ENCODE measurements at places on chromosomes 12 and 14. TPM values are rescaled to one million over a fixed set of nuclear protein-coding genes. Genes with fewer than 3 reads are reported as not detected.

- no peak for DNase-seq
Observed at GRCh38 chr14:104104076-104104901, 18.8 kb downstream of the ASPG start.

Gene CLEC9A
- total RNA-seq = not detected

- DNase-seq = no peak
Observed at GRCh38 chr12:12999271-12999958, 650 bp downstream of the HEBP1 start.

GRCh38 chr14:68468437-68469207 lies 324.2 kb downstream of the ZFP36L1 start:
- DNase-seq = no peak

- peak; percentile 44 for DNase-seq
Observed at GRCh38 chr14:103524002-103524935, 1.6 kb upstream of the CKB start.

DNA sequence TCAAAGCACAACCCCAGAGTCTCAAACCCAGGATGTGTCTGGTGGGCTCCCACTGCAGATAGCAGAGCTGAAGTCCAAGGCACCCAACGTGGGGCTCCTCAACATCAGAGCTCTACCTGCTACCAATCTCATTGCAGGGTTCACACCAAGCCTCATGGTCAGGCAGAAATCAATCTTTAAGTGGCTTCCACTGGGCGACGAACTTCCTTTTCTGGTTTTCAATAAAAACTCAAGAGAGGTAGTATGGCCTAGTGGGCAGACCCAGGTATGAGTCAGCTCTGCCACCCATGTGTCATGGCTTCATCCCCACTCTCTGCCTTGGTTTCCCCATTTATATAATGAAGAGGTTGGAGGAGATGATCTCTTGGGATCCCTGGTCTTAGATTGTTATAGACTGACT lies 47.0 kb downstream of the BCL11B start:
- no peak for DNase-seq

GRCh38 chr12:99392091-99392850 lies 255.3 kb upstream of the GARIN6 start:
- no peak for DNase-seq

DNA sequence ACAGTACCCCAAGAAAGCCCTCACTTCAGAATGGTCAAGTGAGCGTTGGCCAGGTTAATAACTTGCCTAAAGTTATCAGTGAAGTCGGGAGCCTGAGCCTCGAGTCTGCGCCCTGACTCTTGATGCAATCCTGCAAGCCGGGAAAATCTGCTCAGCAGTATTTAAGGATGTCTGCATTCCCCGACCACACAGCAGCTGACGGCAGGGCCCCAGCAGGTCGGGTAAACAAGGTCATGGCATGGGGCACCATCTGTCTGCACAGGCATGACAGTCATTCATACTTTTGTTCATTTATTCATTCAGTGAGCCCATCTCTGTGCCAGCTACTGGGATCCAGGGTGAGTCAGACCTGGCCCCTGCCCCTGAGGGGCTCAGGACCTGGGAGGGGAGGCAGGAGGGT lies 11.1 kb downstream of the ABCB9 start:
- DNase-seq = no peak

Gene GPR68
- total RNA-seq = not detected

Gene AGAP2
- total RNA-seq = 1.0 TPM

Gene SLCO1B1
- total RNA-seq = not detected

DNA sequence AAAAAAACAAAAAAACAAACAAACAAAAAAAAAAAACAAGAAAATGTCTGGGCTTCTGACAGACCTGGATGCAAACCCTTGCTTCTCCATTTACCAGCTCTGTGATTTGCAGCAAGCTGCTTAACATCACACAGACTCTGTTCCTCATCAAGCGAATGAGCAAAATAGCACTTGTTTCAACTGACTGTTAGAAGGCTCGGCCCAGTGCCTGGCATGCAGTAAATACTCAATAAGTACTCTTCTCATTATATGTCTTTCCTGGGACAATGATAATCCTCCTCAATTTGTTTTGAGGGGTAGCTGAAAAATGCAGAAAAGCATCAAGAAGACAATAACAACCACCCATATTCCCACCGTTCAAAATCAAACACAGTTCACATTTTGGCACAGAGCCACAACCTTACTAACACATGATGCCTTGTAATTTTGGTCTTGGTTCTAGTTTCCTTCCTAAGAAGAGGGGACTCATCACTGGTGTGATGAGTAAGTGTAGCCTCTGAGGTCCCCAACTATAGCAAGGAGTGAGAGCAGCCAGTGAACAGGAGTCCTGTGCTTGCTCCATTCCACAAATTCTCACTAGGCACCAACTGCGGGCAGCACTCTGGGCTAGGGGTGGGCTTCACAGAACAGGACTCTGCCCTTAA lies 60.4 kb downstream of the TTC7B start:
- no peak for DNase-seq

DNA sequence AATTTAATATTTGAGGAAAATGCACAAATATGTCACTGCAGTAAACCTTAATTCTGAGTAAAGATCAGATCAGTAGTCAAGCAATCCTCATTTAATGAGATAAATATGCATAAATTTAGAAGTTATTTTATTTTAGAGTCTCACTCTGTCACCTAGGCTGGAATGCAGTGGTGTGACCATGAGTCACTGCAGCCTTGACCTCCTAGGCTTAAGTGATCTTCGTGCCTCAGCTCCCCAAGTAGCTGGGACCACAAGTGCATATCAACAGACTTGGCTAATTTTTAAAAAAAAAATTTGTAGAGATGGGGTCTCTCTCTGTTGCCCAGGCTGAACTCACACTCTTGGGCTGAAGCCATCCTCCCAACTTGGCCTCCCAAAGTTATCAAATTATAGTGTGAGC lies 41.3 kb downstream of the LMO3 start:
- no peak for DNase-seq

- DNase-seq = no peak
Observed at GRCh38 chr14:102723650-102724049, 53.6 kb upstream of the TRAF3 start.

DNA sequence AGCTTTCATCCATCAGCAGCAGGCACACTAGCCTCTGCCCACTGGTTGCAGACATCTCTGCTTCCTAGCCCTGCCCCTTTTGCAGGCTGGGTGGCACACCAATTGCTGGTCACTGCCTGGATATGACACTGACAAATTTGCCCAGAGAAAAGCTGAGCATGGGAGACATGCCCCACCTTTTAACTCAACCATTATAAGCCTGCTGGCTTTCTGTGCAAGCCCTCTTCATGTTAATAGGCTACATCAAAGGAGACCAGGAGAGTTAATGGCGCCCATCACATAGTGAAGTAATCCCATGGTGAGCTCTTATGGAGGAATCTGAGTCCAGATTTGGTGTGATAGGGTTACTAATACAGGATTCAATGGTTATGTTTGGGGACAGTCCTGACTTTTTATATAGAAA lies 139.2 kb downstream of the KICS2 start:
- DNase-seq = no peak

DNA sequence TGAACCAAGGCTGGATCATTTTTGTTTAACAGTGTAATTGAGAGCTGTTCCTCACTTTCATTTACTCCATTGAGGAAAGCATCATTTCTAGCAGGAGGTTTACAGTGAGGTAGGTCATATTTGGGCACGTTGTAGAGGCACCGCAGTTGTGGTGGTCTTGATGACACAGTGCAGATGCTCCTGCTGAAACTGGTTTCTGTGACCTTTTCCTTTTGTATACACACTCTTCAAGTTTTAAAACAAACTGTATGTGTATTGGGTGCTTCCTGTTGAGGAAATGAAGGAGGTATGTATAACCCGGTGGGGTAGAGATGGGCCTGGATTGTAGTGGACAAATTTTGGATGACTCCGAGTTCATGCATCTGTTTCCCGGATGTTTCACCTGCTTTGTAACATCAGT lies 456.3 kb upstream of the RGS6 start:
- DNase-seq = no peak

DNA sequence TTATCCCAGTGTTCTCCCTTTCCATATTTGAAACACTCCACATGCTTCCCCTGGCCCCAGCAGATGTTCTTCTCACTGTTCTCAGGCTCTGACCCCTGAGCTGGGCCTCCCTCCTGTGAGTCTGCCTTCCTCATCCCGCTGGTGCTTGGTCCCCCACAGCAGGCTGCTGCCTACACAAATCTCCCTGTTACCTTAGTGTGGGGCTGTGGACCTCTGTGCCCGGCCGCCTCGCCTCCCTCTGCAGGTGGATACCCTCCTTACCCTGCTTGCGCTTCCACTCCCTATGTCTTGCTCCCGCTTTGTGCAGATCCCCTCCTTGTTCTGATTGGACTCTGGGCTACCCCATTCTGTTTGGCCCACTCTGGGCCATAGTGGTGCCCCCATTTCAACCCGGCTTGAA lies 6.9 kb downstream of the DERA start:
- no peak for DNase-seq

DNA sequence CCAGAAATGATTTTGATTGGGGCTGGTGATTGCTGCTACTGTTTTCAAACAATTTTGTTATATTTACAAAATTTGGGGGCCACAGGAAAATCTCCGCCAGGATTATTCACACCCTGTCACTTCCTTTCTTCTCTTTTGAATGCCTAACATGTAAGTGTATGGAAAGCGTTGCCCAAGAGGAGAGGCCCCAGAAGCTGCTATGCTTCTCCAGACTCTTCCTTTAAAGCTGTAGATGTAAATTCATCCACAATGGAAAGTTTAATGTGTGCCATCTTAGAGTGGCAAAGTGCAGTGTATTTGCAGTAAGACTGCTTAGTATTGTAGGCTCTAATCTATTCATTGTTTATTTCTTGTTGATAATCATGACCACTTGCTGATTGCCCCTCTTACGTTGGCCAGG lies 136.7 kb upstream of the LRIG3 start:
- DNase-seq = no peak

Gene CAPS2
- 3.6 TPM for total RNA-seq

Gene SERPINA1
- total RNA-seq = 77.8 TPM

DNA sequence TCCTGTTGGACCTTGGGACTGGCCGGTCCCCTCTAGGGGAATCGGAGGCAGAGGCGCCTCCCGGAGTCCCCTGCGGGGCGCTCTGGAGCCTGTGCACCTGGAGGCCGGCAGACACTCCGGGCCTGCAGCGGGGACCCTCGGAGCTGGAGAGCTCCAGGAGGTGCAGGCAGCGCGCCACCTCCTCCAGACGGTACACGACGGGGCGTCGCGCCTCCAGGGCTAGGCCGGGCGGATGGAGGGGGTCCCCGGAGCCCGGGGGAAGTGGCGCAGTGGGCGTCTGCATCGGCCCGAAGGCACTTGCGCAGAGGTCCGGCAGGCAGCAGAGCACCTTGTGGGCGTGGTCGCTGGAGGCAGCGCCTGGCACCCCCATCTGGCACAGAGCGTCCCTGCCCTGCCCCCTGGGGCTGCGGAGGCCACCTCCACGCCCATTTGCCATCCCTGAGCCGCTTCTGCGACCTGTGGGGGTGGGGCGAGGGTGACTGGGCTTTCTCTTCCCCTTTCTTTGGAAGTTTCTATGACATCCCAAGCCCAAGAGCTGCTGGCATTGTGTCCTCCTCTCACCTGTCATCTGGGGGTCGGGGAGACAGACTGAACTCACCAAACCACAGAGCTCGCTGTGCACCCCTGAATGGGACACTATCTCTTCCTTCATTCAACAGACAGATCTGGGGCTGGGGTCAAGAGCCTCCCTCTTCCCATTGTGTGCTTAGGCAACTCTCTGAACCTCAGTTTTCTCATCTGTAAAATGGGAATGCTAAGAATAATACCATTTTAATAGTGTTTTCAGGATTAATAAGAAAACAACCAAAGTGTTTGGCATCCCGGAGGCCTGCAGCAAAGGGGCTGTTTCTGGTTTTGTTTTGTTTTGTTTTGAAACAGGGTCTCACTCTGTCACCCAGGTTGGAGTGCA lies 37.5 kb upstream of the CORO1C start:
- peak; percentile 71 for DNase-seq

GRCh38 chr12:108702595-108703320 lies 28.6 kb downstream of the CORO1C start:
- no peak for DNase-seq

Gene RFX4
- total RNA-seq = not detected

- no peak for DNase-seq
Observed at GRCh38 chr12:71266606-71267005, 108.8 kb upstream of the TSPAN8 start.

DNA sequence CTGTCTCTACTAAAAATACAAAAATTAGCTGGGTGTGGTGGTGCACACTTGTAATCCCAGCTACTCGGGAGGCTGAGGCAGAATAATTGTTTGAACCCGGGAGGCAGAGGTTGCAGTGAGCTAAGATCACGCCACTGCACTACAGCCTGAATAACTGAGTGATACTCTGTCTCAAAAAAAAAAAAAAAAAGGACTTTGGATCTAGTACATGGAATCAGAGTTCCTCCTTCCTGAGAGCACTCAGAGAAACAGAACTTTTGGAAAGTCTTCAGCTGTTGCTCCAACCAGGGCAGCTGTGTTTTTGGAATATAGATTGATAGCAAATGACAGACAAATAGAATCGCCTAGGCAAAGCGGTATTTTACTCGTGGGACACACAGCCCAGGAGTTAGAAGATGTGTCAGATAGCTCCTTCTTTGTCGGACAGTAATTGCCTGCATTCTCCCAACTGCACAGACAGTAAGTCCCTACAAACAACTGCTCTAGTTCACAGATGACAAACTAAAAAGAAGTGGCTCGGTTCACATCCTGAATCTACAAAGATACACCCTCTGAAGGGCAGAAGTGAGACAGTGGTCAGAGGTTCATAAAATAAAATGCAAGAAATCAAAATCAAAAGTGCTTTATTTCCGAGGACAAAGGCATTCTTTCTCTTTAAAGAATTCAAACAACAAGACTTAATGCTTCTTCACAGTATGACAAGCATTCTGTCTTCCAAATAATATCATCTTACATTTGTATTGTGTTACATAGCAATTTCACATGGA lies 17.1 kb upstream of the NEK9 start:
- DNase-seq = no peak

- no peak for DNase-seq
Observed at GRCh38 chr12:109347589-109347988, at the start of gene MYO1H. TSS of gene MYO1H (plus strand) at chr12:109347900. CDS start at chr12:109347961, 61 bp downstream.

GRCh38 chr12:49902399-49903350 lies 1.0 kb downstream of the FAIM2 start:
- no peak for DNase-seq

Gene ADAMTS20
- not detected for total RNA-seq

DNA sequence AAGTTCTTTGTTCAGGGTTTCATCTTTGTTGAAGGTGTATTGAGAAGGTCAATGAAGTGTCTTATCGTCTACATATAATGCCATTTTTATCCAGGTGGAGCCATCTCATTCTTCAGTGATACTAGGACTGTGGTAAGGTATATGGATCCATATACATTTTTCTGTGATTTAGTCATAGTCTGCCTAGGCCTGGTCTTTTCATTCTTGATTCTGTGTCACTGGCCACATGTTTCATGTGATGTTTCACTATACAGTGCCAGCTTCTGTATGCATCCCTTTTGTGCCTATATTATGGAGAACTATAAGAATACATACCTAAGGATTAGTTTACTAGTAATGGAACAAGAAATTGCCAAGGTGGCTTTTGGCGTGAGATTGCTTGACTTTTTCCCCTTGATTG lies 40.5 kb downstream of the VEZT start:
- DNase-seq = no peak

Gene KERA
- total RNA-seq = not detected

Gene ADAM21
- not detected for total RNA-seq

Gene GLIPR1L1
- not detected for total RNA-seq

Gene TPPP2
- not detected for total RNA-seq
